Mesenteric fat pad (tissue), 1 donor: ENCODE measurements at places on chromosomes 16 and 17. TPM values are rescaled to one million over a fixed set of nuclear protein-coding genes. Genes with fewer than 3 reads are reported as not detected.

PRRT2 gene
- total RNA-seq: 1.5 TPM

KRT33B gene
- not detected for total RNA-seq

CENPX gene
- 47.0 TPM for total RNA-seq

SLC16A13 gene
- 2.9 TPM for total RNA-seq

LRRC37A3 gene
- 13.4 TPM for total RNA-seq

- no peak for DNase-seq
Measured at GRCh38 chr16:10343124-10343760, 42.6 kb upstream of the ATF7IP2 start.

- no peak for DNase-seq
Measured at GRCh38 chr17:34411646-34412421, 48.8 kb upstream of the CCL1 start.

- DNase-seq: no peak
Measured at GRCh38 chr16:79132701-79133100, 467.8 kb downstream of the MAF start.

DNA sequence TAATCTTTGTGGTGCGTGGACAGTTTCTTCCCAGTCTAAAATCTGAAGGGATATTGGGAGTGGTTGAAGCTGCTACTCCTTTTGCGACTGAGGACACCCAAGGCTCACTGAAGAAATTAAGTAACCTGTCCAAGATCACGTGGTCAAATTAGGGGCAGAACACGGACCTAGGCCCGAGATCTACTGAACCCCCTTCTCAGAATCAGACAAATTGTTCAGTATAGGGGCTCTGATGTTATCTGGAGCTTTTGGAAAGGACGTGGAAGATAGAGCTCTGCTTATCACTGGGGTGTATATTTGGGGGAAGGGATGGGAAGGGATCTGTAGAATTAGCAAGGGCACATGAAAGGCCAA is 857 bp downstream of the TANGO6 start:
- DNase-seq: no peak

- no peak for DNase-seq
Measured at GRCh38 chr17:48432820-48433775, 3.1 kb upstream of the SKAP1 start.

DNA sequence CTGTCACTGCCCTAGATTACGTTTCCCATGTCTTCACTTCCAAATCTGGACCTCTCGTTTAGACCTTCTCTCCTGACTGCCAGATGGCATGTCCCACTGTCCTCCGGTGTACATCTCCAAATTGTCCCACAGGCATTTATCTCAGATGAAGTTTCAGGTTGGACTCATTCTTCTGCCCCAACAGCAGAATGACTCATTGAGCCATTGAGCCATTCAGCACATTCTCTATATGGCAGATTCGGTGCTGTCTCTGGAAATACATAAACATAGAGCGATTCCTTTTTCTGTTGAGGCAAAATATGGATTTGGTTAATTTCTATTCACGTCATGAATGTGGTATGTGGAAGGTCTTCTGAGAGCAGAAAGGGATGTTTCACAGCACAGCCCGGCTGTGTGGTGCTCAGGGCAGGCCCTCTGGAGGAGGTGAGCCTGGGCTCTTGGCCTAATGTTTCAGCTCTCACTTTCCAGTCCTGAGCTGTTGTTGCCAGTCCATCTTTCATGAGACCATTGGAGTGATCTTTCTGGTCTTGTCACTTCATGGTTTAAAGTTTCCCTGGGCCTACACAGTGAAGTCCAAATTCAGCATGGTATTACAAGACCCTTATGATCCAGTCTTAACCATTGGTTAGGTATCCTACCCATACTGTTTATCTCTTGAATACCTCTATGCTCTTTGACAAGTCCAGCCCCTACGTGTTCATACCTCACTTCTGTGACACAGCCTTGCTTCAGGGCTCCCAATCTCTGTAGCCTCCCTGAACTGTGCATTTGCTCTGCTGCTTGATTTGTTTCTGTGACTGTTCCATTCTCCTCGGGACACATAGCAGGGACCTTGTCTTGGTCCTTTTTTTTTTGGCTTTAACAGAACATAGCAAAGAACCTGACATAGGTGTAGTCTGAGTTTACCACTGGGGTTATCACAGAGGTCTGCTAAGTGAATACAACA is 15.9 kb downstream of the HAPSTR1 start:
- DNase-seq: no peak

DNA sequence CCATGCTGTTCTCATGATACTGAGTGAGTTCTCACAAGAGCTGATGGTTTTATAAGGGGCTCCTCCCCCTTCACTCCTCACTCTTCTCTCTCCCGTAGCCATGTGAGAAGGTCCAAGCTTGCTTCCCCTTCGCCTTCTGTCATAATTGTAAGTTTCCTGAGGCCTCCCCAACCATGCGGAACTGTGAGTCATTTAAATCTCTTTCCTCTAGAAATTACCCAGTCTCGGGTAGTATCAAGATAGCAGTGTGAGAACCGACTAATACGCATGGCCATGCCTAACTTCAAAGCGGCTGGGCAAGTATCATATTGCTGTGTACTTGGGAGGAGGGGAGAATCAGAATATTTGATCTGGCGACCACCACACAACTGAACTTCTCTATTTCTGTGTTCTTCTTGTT is 88.3 kb downstream of the PRKCB start:
- DNase-seq: no peak

DNA sequence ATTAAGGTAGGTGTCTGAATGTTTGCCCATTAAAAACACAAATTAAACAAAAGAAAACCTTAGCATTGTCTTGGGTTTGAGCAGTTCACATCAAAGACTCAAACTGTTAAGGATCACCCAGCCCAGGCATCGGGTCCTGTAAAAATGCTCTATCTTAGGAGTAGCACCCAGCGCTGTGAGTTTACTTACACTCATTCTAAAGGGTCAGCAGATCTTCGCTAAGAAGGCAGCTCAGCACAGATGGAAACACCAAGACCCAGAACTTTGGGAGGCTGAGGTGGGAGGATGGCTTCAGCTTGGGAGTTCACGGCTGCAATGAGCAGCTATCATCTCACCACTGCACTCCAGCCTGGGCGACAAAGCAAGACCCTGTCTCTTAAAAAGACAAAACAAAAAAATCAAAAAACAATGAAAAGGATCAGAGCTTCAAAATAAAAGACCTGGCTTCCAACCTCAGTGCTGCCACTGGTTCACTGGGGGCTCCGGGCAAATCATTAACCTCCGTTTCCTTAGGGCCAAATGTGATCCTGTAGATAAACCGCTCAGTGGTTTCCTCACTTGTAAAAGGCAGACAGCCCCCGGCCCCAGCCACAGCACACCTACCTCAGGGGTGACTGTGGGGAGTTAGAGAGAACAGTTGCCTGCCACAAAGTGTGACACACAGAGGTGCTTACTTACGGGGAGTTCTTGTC is 11.1 kb downstream of the COG1 start:
- DNase-seq: peak; percentile 62
